ENCODE measurements at places on chromosomes 3 and 15.

DNA sequence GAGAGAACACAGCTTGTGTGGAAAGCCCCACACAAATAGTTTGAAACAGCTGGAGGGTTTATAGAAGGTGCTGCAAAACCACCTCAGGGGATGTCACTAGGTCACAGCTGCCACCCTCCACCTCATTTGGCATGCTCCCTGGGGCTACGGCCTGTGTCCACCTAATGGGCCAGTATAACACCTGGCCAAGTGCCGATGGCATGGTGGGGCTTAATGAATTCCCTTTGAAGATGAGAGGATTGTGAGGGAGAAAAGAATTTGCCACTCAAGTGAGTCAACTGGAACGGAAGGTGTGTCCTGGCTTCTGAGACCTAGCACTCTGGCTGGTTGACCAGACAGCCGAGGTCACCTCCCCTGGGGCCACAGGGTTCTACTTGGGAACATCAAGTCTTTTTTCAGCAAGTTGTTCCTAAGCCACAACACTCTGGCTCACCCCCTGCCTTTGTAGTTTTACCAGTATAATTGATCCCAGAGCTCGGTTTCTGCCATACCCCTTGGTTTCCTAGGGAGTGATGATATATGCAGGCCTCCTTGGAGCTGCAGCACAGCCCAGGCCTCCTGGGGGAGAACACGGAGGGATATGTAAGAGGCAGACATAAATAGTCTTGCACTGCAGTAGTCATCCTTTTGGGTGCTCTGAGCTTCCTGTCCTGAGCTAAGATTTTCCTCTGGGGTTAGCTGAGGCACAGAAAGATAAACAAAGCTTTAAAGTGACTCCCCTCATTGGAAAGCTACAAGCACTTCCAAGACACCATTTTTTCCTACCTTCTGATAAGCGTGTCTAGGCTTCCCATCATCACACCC is 178.2 kb upstream of the LPP start:
- no peak for DNase-seq

GRCh38 chr3:161231861-161232260 is 10.8 kb downstream of the NMD3 start:
- DNase-seq = no peak

DNA sequence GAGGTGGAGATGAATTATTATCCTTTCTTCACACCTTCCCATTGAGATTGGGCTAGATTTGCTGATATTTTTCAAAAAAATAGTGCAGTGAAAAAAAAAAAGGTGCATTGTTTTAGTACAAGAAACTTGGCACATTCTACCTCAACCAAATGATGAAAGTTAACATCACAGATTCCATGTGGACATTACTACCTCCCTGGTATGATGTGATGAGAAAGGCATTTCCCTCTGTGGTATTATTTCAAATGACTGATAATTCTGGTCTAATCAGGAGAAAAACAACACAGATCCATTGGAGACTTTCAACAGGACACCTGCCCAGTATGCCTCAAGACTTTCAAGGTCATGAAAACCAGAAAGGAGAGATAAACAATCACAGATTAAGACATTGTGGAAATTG is 313.4 kb downstream of the BCHE start:
- DNase-seq = no peak

- DNase-seq = no peak
Measured at GRCh38 chr15:28075573-28075972, 23.5 kb downstream of the OCA2 start.

DNA sequence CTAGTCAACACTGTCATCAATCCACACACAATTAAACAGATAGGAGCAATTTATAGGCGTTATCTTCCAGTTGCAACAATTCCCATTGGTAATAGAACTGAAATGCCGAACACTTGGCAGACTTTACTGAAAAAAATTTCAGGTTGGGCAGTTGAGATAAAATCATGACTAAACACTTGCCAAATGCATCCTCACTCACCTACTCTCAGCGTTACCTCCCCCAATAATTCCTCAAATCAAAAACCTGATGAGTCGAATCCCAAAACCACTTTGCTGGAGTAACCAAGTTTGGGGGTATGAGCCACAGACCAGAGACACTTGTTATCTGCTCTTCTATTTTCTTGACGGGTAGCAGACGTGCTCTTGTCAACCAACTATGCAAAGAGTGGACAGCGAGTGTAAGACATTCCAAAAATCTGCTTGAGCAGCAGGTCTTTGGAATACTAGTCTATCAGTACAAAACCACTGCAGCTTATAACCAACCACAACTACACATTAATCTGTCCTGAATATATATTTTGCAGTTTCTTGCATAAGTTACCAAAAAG is 30.3 kb downstream of the PPP1R2 start:
- no peak for DNase-seq

- no peak for DNase-seq
Measured at GRCh38 chr15:32941823-32942222, 224.0 kb downstream of the GREM1 start.

- DNase-seq = peak; percentile 41
Measured at GRCh38 chr15:73240866-73241499, 127.8 kb downstream of the HCN4 start.

GRCh38 chr15:82681371-82681770 is 28.3 kb downstream of the AP3B2 start:
- no peak for DNase-seq

- DNase-seq = no peak
Measured at GRCh38 chr3:156532730-156533129, 22.2 kb downstream of the SSR3 start.

DNA sequence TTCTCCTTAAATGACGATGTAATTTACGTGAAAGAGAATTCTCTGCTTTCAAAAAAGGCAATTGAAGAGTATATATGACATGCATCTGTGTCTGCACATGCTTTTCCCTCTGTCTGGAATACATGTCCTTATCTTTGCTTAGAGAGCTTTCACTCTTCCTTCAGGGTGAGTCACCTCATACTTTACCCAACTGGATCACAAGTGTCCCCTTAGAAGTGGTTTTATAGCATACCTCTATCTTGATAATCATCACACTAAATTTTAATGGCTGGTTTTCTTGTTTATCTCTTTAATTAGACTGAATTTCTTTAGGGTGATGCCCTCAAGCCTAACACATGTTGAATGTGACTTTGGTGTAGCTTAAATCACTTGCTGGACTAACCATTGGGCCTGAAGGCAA is 178.9 kb downstream of the SV2B start:
- DNase-seq = no peak

GRCh38 chr3:14142567-14143270 is 17.9 kb downstream of the TMEM43 start:
- DNase-seq = peak; percentile 37

GRCh38 chr3:161049683-161050248 is 55.4 kb downstream of the B3GALNT1 start:
- no peak for DNase-seq

DNA sequence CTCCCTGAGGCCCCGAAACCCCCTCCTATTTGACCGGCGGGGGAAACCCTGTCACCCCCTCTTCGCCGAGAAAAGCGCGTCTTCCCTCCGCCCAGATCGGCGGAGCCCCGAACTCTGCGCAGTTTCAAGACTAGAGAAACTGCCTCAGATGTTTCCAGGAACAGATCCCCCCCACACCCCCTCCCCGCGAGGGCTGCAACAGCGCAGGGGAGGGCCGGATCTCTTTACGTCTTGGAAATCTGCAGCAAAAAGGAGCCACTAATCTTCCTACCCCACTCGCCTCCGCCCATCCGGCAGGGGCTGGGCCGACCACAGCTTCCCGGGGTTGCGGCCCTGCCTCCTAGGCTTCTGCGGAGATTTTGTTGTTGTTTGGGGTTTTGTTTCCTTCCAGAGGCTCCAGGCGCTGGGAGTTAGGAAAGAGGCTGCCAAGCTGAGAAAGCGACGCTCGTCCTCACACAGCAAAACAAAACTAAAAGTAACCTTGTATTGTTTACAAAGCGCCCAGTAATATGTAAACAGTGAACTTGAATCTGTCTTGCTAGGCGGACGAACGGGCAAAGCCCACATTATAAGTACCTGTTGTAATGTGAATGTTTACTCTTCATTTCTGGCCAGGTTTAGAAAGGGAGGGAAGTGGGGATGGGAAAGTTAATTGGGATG is 2.2 kb downstream of the FOXB1 start:
- DNase-seq = no peak

DNA sequence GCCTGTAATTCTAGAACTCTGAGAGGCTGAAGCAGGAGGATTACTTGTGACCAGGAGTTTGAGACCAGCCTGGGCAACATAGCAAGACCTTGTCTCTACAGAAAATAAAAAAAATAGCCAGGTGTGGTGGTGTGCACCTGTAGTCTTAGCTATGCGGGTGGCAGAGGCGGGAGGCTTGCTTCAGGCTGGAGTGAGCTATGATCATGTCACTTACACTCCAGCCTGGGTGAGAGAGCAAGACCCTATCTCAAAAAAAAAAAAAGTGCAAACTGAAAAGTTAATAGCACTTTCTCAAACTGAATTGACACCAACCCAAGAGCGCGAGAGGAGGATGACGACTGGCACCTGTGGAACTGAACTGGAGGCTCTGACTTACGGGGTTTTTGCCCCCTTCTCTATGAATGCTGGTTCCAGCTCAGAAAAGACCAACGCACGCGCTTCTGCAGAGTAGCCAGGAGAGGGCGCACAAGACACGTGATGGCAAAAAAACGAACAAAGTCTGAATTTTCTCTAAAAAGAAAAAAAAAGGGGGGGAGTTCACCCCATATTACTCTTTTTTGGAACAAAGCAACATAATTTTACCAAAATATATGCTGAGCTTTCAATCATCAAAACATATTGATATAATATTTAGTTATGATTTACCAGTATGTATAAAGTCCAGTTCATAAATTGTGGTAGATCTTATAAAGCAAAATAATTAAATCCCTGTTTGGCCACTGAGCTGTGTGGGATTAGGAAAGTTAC is 23.7 kb downstream of the CFAP92 start:
- peak; percentile 32 for DNase-seq

- peak; percentile 13 for DNase-seq
Measured at GRCh38 chr15:98548139-98548971, 100.0 kb upstream of the IGF1R start.

DNA sequence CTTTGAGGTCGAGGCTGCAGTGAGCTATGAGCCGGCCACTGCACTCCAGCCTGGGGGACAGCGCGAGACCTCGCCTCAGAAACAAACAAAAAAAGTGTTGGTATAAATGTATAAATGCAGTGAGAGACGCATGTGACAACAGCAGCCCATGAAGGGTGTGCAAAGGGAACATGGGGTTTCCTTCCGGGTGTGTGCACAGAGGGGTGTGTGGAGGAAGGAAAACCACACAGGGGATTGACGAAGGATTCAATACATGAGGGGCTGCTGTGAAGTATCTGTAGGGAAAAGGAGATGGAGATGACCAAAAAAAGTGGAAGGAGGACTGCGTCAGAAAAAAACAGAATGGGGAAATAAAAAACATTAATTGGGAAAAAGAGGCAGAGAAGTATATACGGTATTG is 1.1 kb downstream of the MTFMT start:
- no peak for DNase-seq

DNA sequence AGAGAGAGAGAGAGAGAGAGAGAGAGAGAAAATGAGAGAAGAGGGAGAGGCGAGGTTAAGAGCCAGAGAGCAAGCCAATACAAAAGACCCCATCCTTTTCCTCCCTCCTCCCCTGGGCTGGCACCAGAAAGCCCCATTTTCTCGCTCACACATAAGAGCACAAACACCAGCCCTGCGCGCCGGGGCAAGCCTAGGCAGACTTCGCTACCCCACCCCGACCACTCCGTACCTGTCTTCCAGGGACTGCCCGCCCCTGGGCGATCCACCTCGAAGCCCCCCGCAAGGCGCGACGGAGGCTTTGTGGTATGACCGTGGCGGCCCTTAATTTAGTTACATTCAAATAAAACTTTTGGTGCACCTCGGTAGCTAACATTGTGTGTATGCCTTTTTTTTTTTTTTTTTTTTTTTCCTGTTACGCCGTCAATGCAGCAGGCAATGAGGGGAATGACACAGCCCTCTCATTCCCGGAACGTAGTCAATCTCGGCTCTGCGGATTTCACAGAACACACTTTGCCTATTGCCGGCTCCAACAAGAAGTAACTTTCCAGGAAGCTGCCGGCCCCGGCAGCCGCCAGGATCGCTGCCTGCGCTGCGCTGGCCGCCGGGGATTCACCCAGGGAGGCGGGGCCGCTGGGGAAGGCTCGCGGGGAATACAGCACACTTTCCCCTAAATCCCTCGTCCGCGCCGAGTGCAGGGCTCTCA is 7.7 kb downstream of the BCL6 start:
- DNase-seq = no peak

DNA sequence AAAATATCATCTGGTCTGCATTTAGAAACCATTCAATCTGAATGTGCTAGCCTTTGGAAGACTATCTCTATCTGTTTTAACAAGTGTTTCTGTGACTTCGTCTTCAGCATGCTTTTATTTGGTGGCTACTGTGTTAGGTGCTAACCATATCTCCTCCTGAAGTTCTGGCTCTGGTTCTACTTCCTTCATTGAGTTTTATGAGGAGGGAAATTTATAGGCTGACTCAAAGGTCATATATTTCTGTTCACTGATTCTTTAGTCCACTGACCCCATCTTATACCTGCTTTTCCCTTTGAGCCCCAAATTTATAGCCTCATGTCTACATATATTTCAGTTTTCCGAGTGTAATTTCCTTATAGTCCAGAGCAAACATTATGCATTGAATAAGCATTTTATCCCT is 295.0 kb upstream of the RASGRP1 start:
- no peak for DNase-seq

- DNase-seq = no peak
Measured at GRCh38 chr15:46956456-46956855, 760.8 kb upstream of the SEMA6D start.

DNA sequence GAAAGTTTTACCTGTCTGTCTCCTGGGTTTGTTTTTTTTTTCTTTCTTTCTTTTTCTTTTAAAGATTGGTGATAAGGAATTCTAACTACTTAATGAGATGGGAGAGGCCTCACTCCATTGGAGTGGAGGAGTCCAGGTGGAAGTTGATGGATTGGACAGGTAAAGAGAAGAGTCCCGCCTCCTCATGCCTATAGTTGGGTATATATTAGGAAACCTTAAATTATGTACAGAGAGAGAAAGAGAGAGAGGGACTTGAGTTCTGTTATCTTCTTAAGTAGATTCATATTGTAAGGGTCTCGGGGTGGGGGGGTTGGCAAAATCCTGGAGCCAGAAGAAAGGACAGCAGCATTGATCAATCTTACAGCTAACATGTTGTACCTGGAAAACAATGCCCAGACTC is 158.2 kb downstream of the TP63 start:
- DNase-seq = no peak

DNA sequence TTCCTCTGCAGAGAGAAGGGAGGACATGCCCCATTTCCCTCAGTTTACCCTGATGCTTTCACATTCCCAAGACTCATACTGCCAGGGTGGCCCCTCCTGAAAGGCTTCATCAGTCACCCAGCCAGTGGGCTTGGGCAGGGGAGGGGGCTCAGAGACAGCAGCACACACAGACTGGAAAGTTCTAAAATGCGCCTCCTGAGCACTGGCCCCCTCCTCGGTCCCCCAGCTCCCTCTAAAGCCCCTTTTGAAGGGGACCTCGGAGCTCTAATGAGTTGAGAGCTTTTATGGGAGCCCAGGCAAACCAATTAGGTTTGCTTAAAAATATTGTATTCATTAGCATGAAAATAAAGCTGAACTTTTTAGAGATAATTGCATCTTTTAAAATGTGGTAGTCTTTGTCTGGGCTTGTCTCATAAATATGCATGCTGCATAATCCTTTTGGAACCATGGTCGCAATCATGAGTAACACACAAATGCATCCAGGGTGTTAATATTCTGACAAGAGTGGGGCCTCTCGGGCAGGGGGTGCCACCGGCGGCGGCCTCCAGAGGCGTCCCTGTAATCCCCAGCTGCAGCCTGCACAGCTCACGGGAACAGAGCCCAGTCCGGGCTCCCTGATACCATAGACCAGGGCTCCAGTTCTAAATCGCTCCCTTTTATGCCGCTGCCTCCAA is 78.5 kb downstream of the RPLP1 start:
- no peak for DNase-seq
